ENCODE measurements at places on chromosomes 4 and X.
A peak's percentile ranks its signal among the peaks of the same experiment; 100 is the strongest.

DNA sequence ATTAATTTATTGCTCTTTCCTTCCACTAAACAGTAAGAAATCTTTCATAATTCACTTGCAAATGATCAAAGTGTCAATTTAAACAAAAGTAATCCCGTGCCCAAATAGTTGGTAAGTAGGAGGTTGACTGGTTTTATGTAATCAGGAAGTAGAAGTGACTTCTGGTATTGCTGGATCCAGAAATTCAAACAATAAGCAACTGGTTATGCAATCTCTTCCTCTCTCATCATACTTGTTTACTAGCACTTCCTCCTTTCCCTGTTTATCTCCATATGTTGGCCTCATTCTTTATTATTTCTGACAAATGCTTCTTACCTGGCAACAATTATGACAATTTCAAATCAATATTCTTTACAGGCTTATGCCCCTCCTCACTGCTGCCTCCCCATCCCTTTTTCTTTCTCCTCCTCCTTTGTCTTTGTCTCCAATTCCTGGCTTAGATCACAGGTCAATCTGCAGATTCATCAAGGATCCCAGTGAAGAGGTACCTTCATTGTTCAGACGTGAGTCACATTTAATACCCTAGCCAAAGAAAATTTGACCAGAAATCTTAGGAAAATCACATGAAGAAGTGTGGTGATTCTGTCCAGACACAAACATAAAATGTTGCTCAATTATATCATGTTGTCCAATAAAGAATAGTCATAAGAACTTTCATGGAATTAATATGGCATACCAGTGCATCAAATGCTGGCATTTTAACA lies 323.2 kb upstream of the PCDH7 start:
- no peak for DNase-seq

- DNase-seq = no peak
Measured at GRCh38 chrX:471281-471680, 84.6 kb upstream of the PPP2R3B start.

- no peak for DNase-seq
Measured at GRCh38 chr4:151355155-151355554, 29.8 kb upstream of the SH3D19 start.

DNA sequence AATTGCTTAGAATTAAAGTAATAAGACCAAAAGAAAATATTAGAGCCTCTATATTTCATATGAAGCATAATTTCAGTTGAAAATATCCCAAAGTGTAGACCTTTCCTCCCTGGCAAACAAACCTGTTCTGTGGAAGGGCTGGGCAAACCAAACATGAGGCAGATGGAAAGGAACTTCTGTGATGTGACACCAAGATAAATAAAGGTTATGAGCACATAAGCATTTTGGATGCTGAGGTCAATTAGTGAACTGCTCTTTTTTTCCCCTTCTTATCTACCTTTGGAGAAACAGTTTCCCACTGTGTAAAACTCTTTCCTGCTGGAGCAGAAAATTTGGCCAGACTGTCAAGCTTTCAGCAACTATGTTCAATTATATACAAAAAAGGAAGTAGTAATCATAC lies 109.6 kb upstream of the STIM2 start:
- DNase-seq = no peak

GRCh38 chrX:10142041-10142599 lies 14.7 kb upstream of the CLCN4 start:
- DNase-seq = no peak

GRCh38 chr4:138967313-138967712 lies 48.3 kb upstream of the NOCT start:
- no peak for DNase-seq

DNA sequence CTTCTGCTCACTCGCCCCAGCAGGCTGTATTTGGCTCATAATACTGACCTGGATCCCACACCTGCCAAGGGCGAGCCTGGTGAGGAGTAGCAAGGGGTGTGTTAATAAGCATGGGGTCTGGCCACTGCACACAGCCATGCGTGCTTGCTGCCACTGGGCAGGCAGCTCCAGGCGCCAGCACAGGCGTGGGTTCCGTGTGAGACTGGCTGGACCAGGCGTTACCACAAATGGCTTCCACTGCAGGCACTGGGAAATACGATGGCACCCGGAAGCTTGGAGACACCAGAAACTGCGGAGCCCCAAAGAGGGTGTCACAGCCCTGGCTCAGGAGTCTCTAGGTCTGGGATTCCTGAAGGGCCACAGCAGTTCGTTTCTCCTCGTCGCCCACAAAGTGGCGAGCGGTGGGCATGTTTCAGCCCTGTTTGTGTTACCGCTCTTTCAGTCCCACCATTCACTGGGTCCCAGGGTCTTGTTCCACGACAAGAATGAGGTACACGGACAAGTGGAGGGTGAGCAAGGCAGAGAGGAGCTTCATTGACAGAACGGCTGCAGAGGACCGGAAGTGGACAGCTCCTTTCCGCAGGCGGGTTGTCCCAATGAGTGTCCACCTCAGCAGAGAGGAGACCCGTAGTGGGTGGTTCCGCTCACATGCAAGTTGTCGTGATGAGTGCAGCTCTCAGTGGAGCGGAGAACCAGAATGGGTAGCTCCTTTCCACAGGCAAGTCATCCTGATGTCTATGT lies 428.9 kb downstream of the EPHA5 start:
- no peak for DNase-seq

- DNase-seq = no peak
Measured at GRCh38 chr4:41657561-41657960, 91.0 kb downstream of the PHOX2B start.

GRCh38 chrX:12878536-12878935 lies 11.7 kb downstream of the TLR7 start:
- no peak for DNase-seq

- no peak for DNase-seq
Measured at GRCh38 chrX:110698696-110699095, 96.9 kb downstream of the CHRDL1 start.

DNA sequence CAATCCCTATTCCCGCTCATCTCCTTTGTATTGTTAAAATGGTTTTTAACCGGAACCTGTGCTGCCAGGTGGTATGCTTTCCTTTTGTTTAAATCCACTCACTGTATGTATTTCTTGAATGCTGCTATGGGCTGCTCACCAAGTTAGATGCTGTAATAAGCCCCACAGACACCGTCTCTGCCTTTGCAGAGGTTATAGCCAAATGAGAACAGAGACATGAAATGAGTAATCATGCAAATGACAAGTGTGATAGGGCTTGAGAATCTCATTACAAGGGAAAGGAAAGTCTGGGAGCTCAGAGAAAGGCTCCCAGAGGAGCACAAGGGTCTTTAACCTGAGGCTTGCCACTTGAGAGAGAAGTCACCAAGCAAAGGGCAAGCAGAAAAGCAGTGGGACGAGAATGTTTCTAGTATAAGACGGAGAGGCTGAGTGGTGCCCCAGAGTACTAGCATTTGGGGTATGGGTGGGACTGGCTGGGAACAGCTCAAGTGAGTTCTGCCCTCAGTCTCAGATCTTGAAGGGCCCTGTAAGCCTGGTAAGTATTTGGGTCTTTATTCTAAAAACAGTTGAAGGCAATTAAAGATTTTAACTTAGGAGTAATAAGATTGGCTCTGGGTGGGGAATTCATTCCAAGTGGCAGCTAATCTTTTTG lies 110.8 kb upstream of the H2AZ1 start:
- DNase-seq = peak; percentile 11

All from NCI-H526 treated with DMSO at 0.1 percent for 48 hours (cell line).